ENCODE measurements at places on chromosomes 13 and 19.

DNA sequence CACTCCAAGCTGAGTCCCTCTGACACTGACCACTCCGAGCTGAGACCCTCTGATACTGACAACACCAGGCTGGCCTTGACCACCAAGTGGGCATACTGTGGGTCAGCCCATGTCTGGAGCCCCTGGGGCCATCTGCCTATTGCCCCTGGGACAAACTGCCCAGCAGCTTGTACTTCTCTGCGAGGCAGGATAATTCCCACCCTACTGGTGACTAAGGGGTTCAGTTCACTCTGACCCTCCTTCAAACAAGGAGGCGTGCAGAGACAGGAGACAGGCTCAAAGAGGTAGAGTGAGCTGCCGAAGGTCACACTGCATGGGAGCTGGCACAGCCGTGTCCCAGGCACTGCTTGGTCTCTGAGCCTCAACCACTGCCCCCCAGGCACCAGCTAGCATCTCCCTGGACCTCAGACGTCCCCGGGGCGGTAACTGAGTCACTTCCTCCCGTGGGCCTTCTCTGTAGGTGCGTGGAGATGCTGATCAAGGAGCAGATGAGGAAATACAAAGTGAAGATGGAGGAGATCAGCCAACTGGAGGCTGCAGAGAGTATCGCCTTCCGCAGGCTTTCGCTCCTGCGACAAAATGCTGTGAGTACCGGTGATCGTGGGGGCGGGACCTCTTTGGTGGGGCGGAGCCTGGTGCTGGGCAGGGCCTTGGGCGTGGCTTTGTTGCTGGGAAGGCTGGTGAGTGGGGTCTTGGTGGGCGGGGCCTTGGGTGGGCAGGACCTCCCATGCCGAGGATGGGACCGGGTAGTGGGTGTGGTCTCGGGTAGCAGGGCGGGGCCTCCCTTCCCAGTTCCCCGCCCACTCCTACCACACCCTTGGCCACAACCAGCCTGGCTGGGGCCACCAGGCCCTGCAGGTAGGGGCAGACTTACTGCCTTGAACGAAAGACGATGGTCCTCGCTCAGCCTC, 5.8 kb upstream of the USE1 start:
- no peak for DNase-seq

GRCh38 chr13:41049480-41050440, 11.5 kb upstream of the WBP4 start:
- DNase-seq = no peak

- no peak for DNase-seq
Observed at GRCh38 chr19:38975861-38976271, 324 bp upstream of the FBXO17 start.

GRCh38 chr13:65857942-65858565, 1372.1 kb downstream of the PCDH9 start:
- no peak for DNase-seq

GRCh38 chr13:69856331-69856730, 251.3 kb upstream of the ATXN8OS start:
- DNase-seq = no peak

Data from brain microvascular endothelial cell (primary cell).